ENCODE measurements at places on chromosomes 16 and 17. TPM values are rescaled to one million over a fixed set of nuclear protein-coding genes. Genes with fewer than 3 reads are reported as not detected.

Gene SYNGR3
- total RNA-seq, result 5.0 TPM

Gene CDH1
- total RNA-seq, result 1.3 TPM

Gene ITGA2B
- total RNA-seq, result 5.3 TPM

Gene TP53TG3B
- not detected for total RNA-seq

Gene FBXW10
- not detected for total RNA-seq

Gene ST6GALNAC2
- not detected for total RNA-seq

DNA sequence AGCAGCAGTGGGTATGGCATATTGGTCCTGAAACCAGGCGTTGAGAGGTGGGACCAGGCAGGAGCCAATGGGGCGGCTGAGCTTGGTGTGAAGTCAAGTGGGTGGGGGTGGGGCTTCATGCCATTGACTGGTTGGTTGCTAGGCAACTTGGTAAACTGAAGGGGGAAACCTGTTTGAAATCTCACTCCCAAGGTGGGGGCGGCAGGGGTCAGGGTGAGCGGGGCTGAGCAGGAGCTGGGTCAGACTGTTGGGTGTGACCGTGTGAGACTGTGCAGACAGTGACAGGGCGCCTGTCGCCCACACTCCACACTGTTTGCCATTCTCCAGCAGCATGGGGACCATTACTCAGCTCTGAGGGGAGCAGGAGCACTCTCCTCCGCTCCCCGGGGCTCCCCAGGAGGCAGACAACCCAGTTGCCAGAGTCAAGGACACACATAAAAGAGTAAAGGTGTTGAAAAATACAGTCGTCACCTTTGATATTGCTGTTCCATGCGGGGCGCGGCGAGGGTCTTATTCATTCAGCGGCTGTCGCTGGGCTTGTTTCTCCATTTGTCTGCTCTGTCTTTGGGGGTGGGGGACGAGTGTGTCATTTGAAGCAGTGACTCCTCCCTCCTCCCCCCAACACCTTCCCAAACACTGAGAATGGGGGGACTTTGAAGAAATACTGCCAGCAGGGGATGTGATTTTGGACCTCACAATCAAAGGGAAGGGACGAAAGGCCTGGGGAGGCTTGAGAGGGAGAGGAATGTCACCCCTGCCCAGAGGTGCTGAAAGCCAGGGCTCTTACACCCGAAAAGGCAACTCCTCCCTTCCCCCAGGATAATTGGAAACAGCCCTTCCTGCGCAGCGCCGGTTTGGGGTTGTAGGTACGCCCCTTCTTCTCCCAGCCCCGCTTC lies 1.2 kb upstream of the EFNB3 start:
- no peak for DNase-seq
- no peaks in the 10 kb centered on the region for H3K4me1 ChIP-seq
- no peak overlapping the region for H3K4me3 ChIP-seq
- no peak overlapping the region for H3K27ac ChIP-seq
- H3K27me3 ChIP-seq, result peaks cover 21% of the 10 kb centered on the region
- H3K36me3 ChIP-seq, result peaks cover 25% of the 10 kb centered on the region

DNA sequence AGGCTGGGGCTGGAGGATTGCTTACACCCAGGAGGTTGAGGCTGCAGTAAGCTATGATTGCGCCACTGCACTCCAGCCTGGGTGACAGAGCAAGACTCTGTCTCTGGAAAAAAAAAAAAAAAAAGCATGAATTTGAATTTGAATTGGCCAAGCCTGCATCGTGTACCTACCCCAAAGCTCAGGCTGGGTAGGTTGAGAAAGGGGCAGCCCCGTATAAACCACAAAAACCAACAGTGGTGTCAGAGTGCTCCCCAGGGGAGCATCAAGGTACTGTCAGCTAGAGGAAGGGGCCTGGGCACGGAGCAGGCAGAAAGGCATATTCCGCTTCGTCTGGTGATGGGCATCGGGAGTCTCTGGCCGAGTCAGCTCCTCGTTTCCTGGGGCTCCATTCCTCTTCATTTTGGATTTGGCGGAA lies 40.9 kb downstream of the RAP1GAP2 start:
- no peak overlapping the region for H3K4me3 ChIP-seq
- peak; percentile 38 for DNase-seq
- peaks cover 4% of the 10 kb centered on the region for H3K36me3 ChIP-seq
- H3K4me1 ChIP-seq, result no peaks in the 10 kb centered on the region
- H3K27ac ChIP-seq, result no peak overlapping the region

DNA sequence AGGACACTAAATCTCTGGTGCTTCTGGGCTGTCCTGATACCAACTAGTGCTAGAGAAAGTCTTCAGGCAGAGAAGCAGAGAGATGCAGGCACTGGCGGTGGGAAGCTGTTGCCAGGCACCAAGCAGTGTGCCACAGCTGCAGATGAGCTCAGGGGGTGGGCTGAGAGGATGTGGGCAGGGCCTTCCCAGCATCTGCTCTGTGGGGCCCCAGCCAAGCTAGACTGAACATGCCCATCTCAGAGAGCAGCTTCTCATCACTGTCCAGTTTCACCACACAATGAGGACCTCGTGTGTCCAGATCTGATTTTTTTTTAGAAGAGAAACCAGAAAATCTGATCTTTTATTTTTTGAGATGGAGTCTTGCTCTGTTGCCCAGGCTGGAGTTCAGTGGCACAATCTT lies 17.1 kb downstream of the PSKH1 start:
- DNase-seq, result no peak
- no peaks in the 10 kb centered on the region for H3K4me1 ChIP-seq
- H3K27ac ChIP-seq, result no peak overlapping the region
- no peaks in the 10 kb centered on the region for H3K27me3 ChIP-seq
- H3K4me3 ChIP-seq, result no peak overlapping the region
- H3K36me3 ChIP-seq, result no peaks in the 10 kb centered on the region

GRCh38 chr17:71799657-71800056 lies 321.2 kb upstream of the SOX9 start:
- H3K36me3 ChIP-seq, result no peaks in the 10 kb centered on the region
- no peak for DNase-seq
- H3K27me3 ChIP-seq, result no peaks in the 10 kb centered on the region
- H3K4me3 ChIP-seq, result no peak overlapping the region

- H3K36me3 ChIP-seq, result no peaks in the 10 kb centered on the region
- no peaks in the 10 kb centered on the region for H3K4me1 ChIP-seq
- H3K27me3 ChIP-seq, result peaks cover 3% of the 10 kb centered on the region
- H3K4me3 ChIP-seq, result no peak overlapping the region
- no peak for DNase-seq
These were observed 184.4 kb upstream of the HS3ST3A1 start for GRCh38 chr17:13785981-13786598.

DNA sequence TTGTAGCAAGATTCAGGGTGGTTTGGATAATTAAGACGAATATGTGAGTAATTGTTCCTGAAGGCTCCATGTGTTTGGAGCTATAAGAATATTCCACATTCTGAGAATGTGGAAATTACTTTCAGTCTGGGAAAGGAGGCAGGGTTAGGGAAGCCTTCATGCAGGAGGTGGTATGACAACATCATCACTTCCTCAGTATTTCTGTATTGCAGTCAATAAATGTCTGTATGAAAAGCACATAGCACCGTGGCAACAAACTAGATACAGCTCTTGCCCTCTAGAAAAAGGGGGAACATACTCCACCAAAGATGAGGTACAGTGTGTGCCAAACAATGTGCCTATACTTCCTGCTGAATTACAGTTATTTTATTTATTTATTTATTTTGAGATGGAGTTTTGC lies 26.1 kb upstream of the DHRS7B start:
- H3K4me3 ChIP-seq, result no peak overlapping the region
- H3K27ac ChIP-seq, result no peak overlapping the region
- H3K36me3 ChIP-seq, result no peaks in the 10 kb centered on the region
- peaks cover 4% of the 10 kb centered on the region for H3K4me1 ChIP-seq

DNA sequence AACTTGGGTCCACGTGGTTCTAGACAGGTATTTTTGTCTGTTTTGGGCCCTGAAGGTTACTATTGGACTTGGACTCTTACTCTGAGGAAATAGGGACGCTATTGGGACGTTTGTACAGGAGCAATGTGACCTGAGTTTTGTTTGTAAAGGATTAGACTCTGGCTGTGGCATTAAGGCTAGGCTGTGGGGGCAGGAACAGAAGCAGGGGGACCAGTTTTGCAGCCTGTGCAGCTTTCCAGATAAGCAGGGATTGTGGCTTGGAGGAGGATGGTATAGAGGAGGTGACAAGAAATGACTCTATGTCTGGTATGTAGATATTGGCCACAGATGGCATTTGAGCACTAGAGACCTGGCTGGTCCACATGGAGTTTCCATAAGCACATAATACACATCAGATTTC lies 12.8 kb downstream of the NOD2 start:
- no peaks in the 10 kb centered on the region for H3K36me3 ChIP-seq
- DNase-seq, result no peak
- H3K27ac ChIP-seq, result no peak overlapping the region
- H3K27me3 ChIP-seq, result no peaks in the 10 kb centered on the region
- H3K4me1 ChIP-seq, result peaks cover 10% of the 10 kb centered on the region

- H3K4me1 ChIP-seq, result peaks cover 81% of the 10 kb centered on the region
- no peaks in the 10 kb centered on the region for H3K27me3 ChIP-seq
- peaks cover 2% of the 10 kb centered on the region for H3K36me3 ChIP-seq
- DNase-seq, result no peak
- peak overlapping the region; percentile 79 for H3K27ac ChIP-seq
These were observed 44.7 kb downstream of the CYTH1 start for GRCh38 chr17:78737332-78737731.

DNA sequence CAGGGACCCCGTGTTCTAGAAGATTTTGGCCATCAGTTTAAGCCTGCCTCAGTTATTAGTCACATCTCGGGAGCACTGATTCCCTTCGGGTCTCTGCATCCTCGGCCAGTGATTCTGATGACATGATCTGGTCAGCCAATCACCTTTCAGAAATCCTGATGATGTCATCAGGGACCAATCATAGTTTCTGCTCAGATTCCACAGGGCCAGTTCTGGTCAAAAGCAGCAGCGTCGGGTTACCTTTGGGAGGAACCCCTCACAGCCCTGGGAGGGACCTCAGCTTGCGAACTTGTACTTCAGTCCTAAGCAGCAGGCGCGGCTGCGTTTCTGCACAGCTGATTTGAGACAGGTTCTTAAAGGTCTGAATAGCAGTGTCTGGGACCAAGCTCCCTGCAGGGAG lies 13.9 kb downstream of the KDM8 start:
- no peaks in the 10 kb centered on the region for H3K36me3 ChIP-seq
- no peak for DNase-seq
- H3K4me3 ChIP-seq, result no peak overlapping the region
- no peak overlapping the region for H3K27ac ChIP-seq
- no peaks in the 10 kb centered on the region for H3K27me3 ChIP-seq

DNA sequence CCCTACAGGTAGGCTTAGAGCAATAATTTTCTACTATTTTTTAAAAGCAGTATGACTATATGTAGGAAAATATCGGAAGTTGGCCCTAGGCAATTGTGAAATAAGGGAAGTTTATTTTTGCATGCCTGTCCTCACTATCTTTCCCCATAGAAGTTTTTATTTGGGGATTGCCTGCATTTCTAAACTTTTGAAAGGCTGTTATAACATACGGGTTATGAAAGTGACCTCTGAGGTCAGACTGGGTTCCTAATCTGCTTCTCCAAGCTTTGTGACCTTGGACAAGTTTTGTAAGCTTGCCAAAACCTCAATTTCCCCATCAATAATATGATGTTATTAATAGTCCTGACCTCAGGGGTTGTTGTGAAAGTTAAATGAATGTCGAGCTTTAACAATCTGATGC lies 67.1 kb downstream of the ARHGAP44 start:
- H3K27me3 ChIP-seq, result no peaks in the 10 kb centered on the region
- H3K36me3 ChIP-seq, result no peaks in the 10 kb centered on the region
- no peak overlapping the region for H3K27ac ChIP-seq
- H3K4me3 ChIP-seq, result no peak overlapping the region
- no peaks in the 10 kb centered on the region for H3K4me1 ChIP-seq

- peaks cover 92% of the 10 kb centered on the region for H3K4me1 ChIP-seq
- no peaks in the 10 kb centered on the region for H3K36me3 ChIP-seq
- peak overlapping the region; percentile 87 for H3K27ac ChIP-seq
These were observed 7.3 kb upstream of the NR1D1 start for GRCh38 chr17:40107522-40108174.

GRCh38 chr17:55283256-55283965 lies 18.7 kb downstream of the HLF start:
- no peaks in the 10 kb centered on the region for H3K27me3 ChIP-seq
- H3K4me3 ChIP-seq, result no peak overlapping the region
- no peak overlapping the region for H3K27ac ChIP-seq
- peaks cover 10% of the 10 kb centered on the region for H3K4me1 ChIP-seq
- no peaks in the 10 kb centered on the region for H3K36me3 ChIP-seq

DNA sequence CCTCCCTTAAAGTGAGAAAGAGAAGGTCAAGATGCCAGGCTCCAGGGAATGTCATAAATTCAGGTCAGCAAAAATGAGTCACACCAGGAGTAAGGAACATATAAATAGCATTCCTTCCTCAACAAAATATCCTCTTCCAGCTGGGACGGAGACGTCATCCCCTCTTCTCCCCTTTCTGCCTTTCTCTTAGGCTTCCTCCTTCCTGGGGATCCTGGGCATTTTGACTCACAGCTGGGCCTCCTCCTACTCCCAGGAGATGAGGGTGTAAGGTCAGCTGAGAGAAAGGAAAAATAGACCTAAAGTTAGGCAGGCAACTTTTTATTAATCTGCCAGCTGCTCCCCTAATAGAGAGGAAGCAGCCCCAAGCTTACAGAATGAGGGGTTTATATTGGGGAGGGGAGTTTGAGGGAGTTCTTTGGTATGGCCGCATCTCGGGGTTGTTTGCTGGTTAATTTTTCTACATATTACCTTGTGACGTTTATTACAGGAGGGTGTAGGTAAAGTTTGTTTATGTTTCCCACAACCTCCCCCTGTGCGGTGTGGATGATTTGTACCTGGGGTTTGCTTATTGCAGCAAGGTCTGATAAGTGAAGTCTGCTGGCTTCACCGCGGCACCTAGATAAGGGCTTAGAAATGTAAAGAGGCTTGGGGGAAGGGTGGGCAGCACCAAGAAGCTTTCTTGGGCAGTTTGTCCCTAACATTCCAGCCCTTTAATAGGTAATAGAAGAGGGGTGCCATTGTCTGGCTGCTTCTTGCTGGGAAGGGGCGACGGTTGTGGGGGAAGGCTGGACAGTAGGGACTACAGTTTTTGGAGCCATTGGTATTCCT lies 7.1 kb upstream of the ZNF747 start:
- H3K4me3 ChIP-seq, result no peak overlapping the region
- DNase-seq, result no peak
- no peaks in the 10 kb centered on the region for H3K36me3 ChIP-seq

- no peaks in the 10 kb centered on the region for H3K36me3 ChIP-seq
- no peak for DNase-seq
- H3K4me3 ChIP-seq, result no peak overlapping the region
- no peak overlapping the region for H3K27ac ChIP-seq
These were observed 52.4 kb downstream of the AXIN2 start for GRCh38 chr17:65509032-65509431.

GRCh38 chr17:34254651-34255380 lies at the start of gene CCL2:
Gene CCL2, plus strand, starts transcription at chr17:34255285. Its CDS starts 65 bp downstream, at chr17:34255350.
- no peaks in the 10 kb centered on the region for H3K27me3 ChIP-seq
- no peak within 1 kb of the TSS for H3K27ac ChIP-seq
- H3K4me1 ChIP-seq, result no peaks in the 10 kb centered on the region
- H3K36me3 ChIP-seq, result no peaks in the 10 kb centered on the region
- DNase-seq, result no peak

- H3K27ac ChIP-seq, result no peak overlapping the region
- no peaks in the 10 kb centered on the region for H3K27me3 ChIP-seq
- no peaks in the 10 kb centered on the region for H3K36me3 ChIP-seq
- H3K4me1 ChIP-seq, result no peaks in the 10 kb centered on the region
- no peak overlapping the region for H3K4me3 ChIP-seq
These were observed 587.3 kb upstream of the CDH5 start for GRCh38 chr16:65779201-65779600.

GRCh38 chr17:37725601-37726146 lies 19.2 kb downstream of the HNF1B start:
- no peak for DNase-seq
- H3K27me3 ChIP-seq, result no peaks in the 10 kb centered on the region
- H3K36me3 ChIP-seq, result no peaks in the 10 kb centered on the region
- no peak overlapping the region for H3K27ac ChIP-seq

- H3K36me3 ChIP-seq, result no peaks in the 10 kb centered on the region
- no peak for DNase-seq
- no peaks in the 10 kb centered on the region for H3K27me3 ChIP-seq
- H3K27ac ChIP-seq, result no peak overlapping the region
- H3K4me1 ChIP-seq, result no peaks in the 10 kb centered on the region
These were observed 151.9 kb downstream of the IRX5 start for GRCh38 chr16:55082591-55082976.
